ENCODE measurements at places on chromosomes 4 and X. TPM values are rescaled to one million over a fixed set of nuclear protein-coding genes. Genes with fewer than 3 reads are reported as not detected.

DNA sequence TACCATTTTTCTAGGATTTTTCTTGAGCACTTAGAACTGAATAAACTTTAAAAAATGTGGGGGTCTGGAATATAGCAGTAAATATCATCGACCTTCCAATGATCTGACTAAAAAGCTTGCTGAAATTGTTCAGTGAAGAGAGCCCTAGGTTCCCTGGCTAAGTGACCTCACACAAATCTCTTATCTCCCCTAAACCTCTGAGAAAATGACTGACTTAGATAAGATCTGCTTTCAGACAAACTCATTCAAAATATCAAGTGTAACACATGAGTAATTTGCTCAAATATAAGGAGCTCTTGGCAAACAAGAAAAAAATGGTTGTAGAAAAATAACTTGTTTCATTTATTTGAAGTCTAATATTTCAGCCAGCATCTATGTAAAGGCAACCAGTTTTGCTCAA is 441.7 kb upstream of the SLIT2 start:
- DNase-seq: no peak
- H3K4me1 ChIP-seq: no peaks in the 10 kb centered on the region
- H3K27ac ChIP-seq: no peak overlapping the region
- no peaks in the 10 kb centered on the region for H3K36me3 ChIP-seq

GRCh38 chrX:72021975-72022374 is 109.7 kb downstream of the RTL5 start:
- H3K36me3 ChIP-seq: no peaks in the 10 kb centered on the region
- no peaks in the 10 kb centered on the region for H3K27me3 ChIP-seq
- no peak overlapping the region for H3K27ac ChIP-seq

- no peak overlapping the region for H3K4me3 ChIP-seq
- H3K4me1 ChIP-seq: no peaks in the 10 kb centered on the region
- no peak overlapping the region for H3K27ac ChIP-seq
- H3K27me3 ChIP-seq: no peaks in the 10 kb centered on the region
- H3K36me3 ChIP-seq: no peaks in the 10 kb centered on the region
Measured at GRCh38 chrX:34810364-34810763, 132.2 kb upstream of the FAM47B start.

DNA sequence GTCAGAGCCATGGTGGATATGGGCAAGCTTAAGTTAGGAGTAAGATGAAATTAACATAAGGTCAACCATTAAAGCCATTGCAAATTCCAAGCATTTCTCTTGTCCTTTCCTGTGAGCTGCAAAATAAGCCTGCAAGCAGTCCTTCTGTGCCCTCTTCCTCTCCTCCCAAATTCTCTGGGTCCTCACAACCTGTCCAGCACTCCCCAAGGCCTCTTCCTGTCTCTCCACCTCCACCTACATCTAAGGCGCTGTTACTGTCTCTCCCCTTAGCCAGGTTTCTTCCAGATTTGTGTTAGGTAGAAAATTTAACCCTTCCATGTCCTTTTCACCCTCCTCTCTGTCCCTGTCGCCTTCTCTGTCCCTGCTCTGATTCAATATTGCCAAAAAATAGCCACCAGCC is 22.2 kb downstream of the ETDC start:
- H3K36me3 ChIP-seq: no peaks in the 10 kb centered on the region
- no peaks in the 10 kb centered on the region for H3K27me3 ChIP-seq
- H3K4me1 ChIP-seq: peaks cover 6% of the 10 kb centered on the region
- no peak overlapping the region for H3K4me3 ChIP-seq

DNA sequence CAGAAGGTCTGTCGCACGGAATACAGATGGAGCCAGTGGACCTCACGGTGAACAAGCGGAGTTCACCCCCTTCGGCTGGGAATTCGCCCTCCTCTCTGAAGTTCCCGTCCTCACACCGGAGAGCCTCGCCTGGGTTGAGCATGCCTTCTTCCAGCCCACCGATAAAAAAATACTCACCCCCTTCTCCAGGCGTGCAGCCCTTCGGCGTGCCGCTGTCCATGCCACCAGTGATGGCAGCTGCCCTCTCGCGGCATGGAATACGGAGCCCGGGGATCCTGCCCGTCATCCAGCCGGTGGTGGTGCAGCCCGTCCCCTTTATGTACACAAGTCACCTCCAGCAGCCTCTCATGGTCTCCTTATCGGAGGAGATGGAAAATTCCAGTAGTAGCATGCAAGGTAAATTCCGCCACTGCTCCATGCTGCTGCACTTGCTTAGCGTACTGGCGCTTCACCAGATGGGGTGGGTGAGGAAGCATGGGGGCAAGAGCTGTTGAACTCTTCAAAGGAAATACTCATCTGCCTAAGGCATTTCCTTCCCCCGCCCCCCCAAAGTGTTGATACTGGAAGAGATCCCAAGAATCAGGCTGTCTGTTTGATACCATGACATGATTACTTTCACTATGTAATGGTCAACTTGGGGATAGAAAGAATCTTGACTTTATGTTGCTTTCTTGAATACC is 24.8 kb downstream of the KLF3 start:
- peaks cover 7% of the 10 kb centered on the region for H3K36me3 ChIP-seq
- H3K4me1 ChIP-seq: peaks cover 14% of the 10 kb centered on the region
- no peak overlapping the region for H3K4me3 ChIP-seq
- H3K27ac ChIP-seq: no peak overlapping the region
- no peaks in the 10 kb centered on the region for H3K27me3 ChIP-seq

NSUN7 gene
- total RNA-seq: 14.3 TPM

MAGEA3 gene
- not detected for total RNA-seq

AFAP1 gene
- total RNA-seq: 9.6 TPM

MAGED4 gene
- 5.2 TPM for total RNA-seq

AMBN gene
- total RNA-seq: not detected

RHOXF2 gene
- not detected for total RNA-seq

Measured in body of pancreas (tissue), 4 donors.